ENCODE measurements at places on chromosomes 2 and 18.

DNA sequence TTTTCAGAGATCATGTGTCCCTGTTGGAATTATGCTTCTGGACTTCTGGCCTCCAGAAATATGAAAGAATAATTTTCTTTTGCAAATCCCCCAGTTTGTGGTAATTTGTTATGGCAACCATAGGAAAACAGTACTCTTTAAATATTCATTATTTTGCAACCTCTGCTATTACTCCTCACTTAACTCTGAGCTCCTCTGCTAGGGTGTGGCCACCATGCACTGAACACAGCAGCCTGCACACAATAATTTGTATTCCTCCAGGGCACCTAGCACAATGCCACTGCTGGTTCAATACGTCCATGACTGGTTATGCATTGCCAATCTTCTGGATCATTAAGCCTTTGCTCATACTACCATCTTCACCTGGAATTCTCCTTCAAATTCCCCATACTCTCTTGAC is 232.0 kb downstream of the CNTNAP5 start:
- no peak for DNase-seq

- DNase-seq = no peak
These were observed 93.2 kb downstream of the PDCL3 start for GRCh38 chr2:100655936-100656534.

GRCh38 chr2:43052944-43053306 is 173.5 kb downstream of the ZFP36L2 start:
- DNase-seq = no peak

GRCh38 chr2:97708048-97708380 is 5.4 kb upstream of the ZAP70 start:
- DNase-seq = peak; percentile 74

GRCh38 chr2:190718652-190719526 is 70.0 kb downstream of the NAB1 start:
- peak; percentile 35 for DNase-seq

DNA sequence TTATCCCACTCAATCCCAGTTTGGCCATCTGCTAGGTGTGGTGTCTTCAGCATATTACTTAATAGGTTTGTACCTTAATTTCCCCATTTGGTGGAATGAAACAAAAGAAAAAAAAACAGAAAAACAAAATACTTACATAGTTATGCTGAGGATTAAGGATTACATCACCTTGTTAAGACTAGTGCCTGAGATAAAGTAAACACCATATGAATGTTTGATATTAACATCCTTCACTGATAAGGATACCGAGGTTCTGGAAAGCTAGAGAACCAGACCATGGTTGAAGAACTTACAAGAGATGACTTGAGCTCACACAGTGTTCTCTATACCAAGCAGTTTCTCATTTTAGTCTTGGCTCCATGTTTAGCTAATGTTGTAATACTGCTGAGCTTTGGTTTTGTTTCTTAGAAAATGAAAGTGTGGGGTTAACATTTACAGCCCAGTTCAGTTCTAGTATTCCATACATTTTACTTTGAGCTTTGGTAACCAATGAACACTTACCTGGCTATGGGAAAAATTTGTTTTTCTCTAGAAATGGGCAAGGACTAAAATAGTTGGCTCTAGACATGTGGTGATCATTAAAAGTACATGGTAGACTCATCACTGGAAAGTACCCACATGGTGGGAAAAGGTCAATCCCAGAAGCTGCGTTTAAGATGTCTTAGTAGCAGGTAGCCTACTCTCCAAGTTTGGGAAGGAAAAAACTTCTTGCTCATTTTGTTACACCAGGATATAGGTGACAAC is 5.8 kb upstream of the GPD2 start:
- DNase-seq = no peak

DNA sequence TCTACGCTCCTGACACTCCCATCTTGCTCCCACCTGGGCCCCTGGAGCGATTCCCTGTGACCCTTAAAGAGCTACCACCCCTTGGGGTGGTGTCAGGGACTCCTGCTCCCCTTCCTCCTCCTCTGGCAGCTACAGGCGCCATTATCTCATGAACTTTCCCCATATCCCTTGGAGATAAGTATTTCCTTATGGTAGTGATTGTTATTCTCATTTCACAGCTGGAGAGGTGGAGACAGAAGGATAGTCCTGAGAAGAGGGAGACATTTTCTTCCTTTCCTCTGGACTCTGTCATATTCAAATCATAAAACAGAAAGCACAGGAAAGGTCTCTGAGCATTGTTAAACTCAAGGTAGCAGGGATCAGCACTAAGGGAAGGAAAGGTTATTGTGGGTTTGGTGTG is 34.6 kb downstream of the RDH14 start:
- DNase-seq = no peak

GRCh38 chr2:75675908-75676307 is 29.3 kb downstream of the MRPL19 start:
- DNase-seq = no peak
